Ascending aorta (tissue), 2 donors: ENCODE measurements at places on chromosomes 3 and 15. TPM values are rescaled to one million over a fixed set of nuclear protein-coding genes. Genes with fewer than 3 reads are reported as not detected.

The BBS4 gene
- 9.9 TPM for total RNA-seq

The KCNH8 gene
- not detected for total RNA-seq

The GABRR3 gene
- not detected for total RNA-seq

The ARGFX gene
- not detected for total RNA-seq

- H3K4me1 ChIP-seq = peaks cover 8% of the 10 kb centered on the region
- DNase-seq = no peak
- H3K36me3 ChIP-seq = peaks cover 18% of the 10 kb centered on the region
- peak overlapping the region; percentile 86 for H3K4me3 ChIP-seq
- H3K27ac ChIP-seq = peak overlapping the region; percentile 95
- H3K27me3 ChIP-seq = no peaks in the 10 kb centered on the region
These were observed 593 bp downstream of the FAM219B start for GRCh38 chr15:74906067-74906449.

- peaks cover 5% of the 10 kb centered on the region for H3K4me1 ChIP-seq
- H3K27ac ChIP-seq = peak overlapping the region; percentile 33
- H3K27me3 ChIP-seq = no peaks in the 10 kb centered on the region
- H3K4me3 ChIP-seq = no peak overlapping the region
- DNase-seq = no peak
These were observed 477.5 kb downstream of the LPP start for GRCh38 chr3:188631291-188632010.

GRCh38 chr3:20121088-20121487, 64.9 kb downstream of the SGO1 start:
- no peak overlapping the region for H3K27ac ChIP-seq
- peaks cover 58% of the 10 kb centered on the region for H3K36me3 ChIP-seq
- H3K27me3 ChIP-seq = no peaks in the 10 kb centered on the region
- no peaks in the 10 kb centered on the region for H3K4me1 ChIP-seq
- no peak overlapping the region for H3K4me3 ChIP-seq

DNA sequence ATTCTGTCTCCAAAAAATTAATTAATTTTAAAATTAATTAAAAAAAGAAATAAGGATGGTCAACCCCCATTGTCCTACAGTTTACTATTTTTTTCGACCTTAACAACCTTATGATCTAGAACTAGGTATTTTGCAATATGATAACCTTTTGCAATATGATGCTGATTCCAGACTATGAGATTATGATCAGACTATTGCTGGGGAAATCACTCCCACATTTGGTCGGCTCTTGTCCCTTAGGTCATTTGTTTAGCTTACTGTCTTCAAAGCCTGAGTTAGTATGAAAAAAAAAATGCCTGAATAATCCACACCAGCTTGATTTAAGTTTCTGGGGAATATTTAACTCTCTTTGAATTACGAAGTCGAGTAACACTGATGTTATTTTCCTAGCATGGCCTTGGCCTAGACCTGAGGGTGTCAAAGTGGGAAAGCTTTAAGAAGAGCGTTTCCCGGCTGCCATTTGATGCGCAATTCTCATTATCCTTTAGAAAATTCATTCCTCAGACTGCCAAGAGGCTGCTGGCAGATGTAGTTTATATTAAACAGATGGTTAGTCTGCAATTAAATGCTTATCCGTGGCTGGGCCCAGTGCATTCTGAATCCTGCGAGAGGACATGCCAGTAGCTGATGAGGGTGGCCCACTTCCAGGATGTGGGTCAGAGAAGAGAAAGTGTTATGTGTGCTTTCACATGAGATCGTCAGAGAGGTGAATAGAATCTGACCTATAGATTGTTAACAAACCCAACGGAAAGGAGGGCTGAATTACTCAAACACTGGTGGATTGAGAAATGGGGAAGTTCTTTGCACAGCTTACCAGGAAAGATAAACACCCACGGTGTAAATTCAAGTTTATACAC, 496.0 kb upstream of the THBS1 start:
- no peak overlapping the region for H3K27ac ChIP-seq
- no peak for DNase-seq
- no peaks in the 10 kb centered on the region for H3K36me3 ChIP-seq
- no peaks in the 10 kb centered on the region for H3K27me3 ChIP-seq
- H3K4me3 ChIP-seq = no peak overlapping the region
- H3K4me1 ChIP-seq = no peaks in the 10 kb centered on the region

DNA sequence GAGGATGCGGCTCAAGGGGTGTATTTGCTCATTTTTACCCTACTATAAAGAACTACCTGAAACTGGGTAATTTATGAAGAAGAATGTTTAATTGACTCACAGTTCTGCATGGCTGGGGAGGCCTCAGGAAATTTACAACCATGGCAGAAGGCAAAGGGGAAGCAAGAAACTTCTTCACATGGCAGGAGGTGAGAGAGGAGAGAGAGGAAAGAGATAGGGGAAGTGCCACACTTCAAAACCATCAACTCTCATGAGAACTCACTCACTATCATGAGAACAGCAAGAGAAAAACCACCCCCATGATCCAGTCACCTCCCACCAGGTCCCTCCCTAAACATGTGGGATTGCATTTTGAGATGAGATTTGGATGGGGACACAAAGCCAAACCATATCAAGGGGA, 192.7 kb downstream of the DIPK2A start:
- H3K4me3 ChIP-seq = no peak overlapping the region
- no peaks in the 10 kb centered on the region for H3K36me3 ChIP-seq
- no peak for DNase-seq
- peaks cover 5% of the 10 kb centered on the region for H3K4me1 ChIP-seq
- no peak overlapping the region for H3K27ac ChIP-seq

- H3K27ac ChIP-seq = no peak overlapping the region
- no peaks in the 10 kb centered on the region for H3K36me3 ChIP-seq
- H3K4me1 ChIP-seq = no peaks in the 10 kb centered on the region
- no peaks in the 10 kb centered on the region for H3K27me3 ChIP-seq
These were observed 173.5 kb downstream of the TNIK start for GRCh38 chr3:171286580-171287249.

DNA sequence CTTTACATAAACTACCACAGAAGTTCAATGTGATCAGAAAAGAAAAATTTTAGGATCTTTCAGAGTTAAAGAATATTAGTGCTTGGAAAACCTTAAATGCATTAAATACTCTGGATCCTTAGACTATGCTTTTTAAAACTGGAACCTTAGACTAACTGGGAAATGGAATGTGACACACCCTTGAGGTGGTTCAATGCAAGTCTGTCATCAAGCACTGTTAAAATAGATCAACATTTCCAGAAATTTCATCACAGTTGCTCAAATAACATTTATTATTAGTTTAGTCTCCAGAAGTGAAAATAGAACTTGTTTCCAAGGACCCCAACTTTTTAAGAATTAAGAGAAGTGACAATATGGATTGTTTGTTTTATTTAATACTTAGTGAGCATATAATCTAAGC, 71.8 kb downstream of the GAP43 start:
- H3K4me1 ChIP-seq = no peaks in the 10 kb centered on the region
- no peak overlapping the region for H3K27ac ChIP-seq
- no peak for DNase-seq
- no peaks in the 10 kb centered on the region for H3K27me3 ChIP-seq
- H3K4me3 ChIP-seq = no peak overlapping the region

- no peak for DNase-seq
- H3K36me3 ChIP-seq = no peaks in the 10 kb centered on the region
- H3K27me3 ChIP-seq = no peaks in the 10 kb centered on the region
- no peak overlapping the region for H3K27ac ChIP-seq
- no peak overlapping the region for H3K4me3 ChIP-seq
These were observed 86.3 kb downstream of the PPCDC start for GRCh38 chr15:75109736-75110130.

- no peaks in the 10 kb centered on the region for H3K27me3 ChIP-seq
- H3K4me3 ChIP-seq = no peak overlapping the region
- no peak overlapping the region for H3K27ac ChIP-seq
- H3K4me1 ChIP-seq = peaks cover 8% of the 10 kb centered on the region
- DNase-seq = no peak
- no peaks in the 10 kb centered on the region for H3K36me3 ChIP-seq
These were observed 4.9 kb upstream of the ALAS1 start for GRCh38 chr3:52193065-52193464.

- H3K27ac ChIP-seq = peak overlapping the region; percentile 43
- no peak overlapping the region for H3K4me3 ChIP-seq
- peaks cover 41% of the 10 kb centered on the region for H3K4me1 ChIP-seq
- no peaks in the 10 kb centered on the region for H3K27me3 ChIP-seq
- peaks cover 42% of the 10 kb centered on the region for H3K36me3 ChIP-seq
- DNase-seq = no peak
These were observed 67.2 kb downstream of the UMPS start for GRCh38 chr3:124797426-124797945.

- no peak for DNase-seq
- no peaks in the 10 kb centered on the region for H3K27me3 ChIP-seq
- H3K4me1 ChIP-seq = peaks cover 5% of the 10 kb centered on the region
- peaks cover 13% of the 10 kb centered on the region for H3K36me3 ChIP-seq
- no peak overlapping the region for H3K27ac ChIP-seq
These were observed 41.6 kb upstream of the AP3B2 start for GRCh38 chr15:82751308-82751707.
